Dermis microvascular lymphatic vessel endothelial cell (primary cell): ENCODE measurements at places on chromosomes 13 and 19. TPM values are rescaled to one million over a fixed set of nuclear protein-coding genes. Genes with fewer than 3 reads are reported as not detected.
A peak's percentile ranks its signal among the peaks of the same experiment; 100 is the strongest.

DNA sequence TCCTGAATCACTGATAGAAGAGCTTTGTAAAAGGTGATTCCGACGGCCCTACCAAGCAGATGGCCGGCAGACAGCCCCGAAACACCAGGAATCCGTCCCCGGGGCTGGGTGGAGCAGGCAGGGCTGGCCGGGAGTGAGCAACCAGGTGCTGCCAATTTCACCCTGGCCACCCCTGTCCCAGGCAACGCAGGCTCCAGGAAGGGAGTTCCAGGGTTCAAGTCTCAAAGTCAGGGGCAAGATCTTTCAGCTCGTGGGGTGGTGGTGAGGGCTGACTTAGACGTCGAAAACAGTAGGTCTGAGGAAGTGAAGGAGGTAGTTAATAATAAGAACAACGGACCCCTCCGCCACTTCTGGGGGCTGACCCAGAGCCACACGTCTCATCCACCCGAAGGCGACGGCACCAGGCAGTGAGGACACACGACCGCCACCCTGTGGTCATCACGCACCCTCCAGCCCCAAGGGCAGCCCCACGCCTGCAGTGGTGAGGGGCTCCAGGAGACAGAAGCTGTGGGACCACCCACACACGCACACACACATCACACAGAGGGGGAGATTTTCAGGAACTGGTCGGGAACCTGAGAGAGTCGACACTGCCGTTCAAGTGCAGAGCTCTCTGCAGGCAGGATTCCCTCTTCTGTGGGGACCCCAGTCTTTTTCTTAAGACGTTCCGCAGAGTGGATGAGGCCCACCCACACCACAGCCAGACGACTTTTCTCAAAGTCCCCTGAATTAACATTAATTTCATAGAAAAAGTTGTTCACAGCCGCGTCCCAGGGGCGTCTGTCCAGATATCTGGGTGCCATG, 67.2 kb downstream of the SPACA7 start:
- DNase-seq: peak; percentile 5

DNA sequence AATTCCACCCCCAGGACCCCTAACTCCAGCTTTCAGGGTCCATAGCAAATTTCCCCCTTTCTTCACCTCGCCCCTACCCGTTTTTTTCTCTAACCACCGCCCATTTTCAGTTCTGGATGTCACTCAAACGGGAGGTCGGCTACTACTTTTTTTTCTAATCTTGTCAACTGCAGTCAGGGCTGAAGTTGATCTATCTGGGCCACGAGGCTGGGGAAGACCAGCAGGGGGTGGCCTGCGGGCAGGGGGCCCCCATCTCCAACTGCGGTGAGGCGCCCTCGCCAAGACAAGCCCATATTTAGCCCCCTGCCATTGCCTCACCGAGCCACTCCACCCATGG, 748 bp downstream of the LHFPL6 start:
- no peak for DNase-seq

GRCh38 chr13:46656786-46657185, 103.8 kb downstream of the LRCH1 start:
- DNase-seq: peak; percentile 67

DNA sequence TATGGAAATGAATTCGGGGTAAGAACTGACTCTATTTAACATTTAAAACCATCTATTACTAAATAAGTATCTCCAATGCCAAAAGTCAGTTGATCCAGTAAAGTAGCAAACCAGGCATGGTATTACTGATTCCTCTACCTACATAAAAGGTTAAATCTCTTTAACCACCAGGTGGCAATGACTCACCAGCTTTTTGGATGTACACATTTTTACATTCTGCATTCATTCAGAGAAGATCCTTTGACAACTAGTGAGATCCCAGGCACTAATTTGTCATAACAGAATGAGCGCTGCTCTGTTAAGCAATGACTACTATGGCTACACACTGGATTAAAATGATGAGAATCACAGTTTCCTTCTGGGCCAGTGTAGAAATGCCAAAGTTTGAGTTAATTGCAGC, 329.8 kb upstream of the GPC6 start:
- DNase-seq: no peak

Gene KLC3
- 0.13 and 0.25 TPM in 2 replicates for total RNA-seq

Gene FGF21
- not detected in 2 replicates for total RNA-seq

Gene LRRC63
- total RNA-seq: under 0.01 TPM in 1 of 2 replicates, not detected in the other

Gene ICAM4
- total RNA-seq: 0.13 and 0.26 TPM in 2 replicates

Gene SF3A2
- 44.7 and 57.9 TPM in 2 replicates for total RNA-seq
